ENCODE measurements at places on chromosomes 12 and 14. TPM values are rescaled to one million over a fixed set of nuclear protein-coding genes. Genes with fewer than 3 reads are reported as not detected.

DNA sequence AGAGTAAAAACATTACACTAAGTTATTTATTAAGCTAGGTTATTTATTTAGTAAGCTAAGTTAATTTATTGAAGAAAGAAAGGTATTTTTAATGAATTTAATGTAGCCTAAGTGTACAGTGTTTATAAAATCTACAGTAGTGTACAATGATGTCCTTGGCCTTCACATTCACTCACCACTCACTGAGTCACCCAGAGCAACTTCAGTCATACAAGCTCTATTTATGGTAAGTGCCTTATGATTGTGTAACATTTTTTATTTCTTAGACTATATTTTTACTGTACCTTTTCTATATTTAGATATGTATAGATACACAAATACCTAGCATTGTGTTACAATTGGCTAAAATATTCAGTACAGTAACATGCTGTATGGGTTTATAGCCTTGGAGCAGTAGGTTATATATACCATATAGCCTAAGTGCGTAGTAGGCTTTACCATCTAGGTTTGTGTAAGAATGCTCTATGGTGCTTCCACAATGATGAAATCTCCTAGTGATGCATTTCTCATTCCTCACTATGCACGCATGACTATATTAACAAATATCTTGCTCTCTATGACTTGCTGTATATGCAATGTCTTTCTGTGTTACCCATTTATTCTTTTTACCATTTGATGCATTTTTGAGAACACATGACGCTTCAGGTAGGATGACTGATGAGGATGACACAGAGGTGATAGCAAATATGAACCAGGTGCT is 309.6 kb upstream of the ATXN7L3B start:
- H3K27ac ChIP-seq = no peak overlapping the region
- no peaks in the 10 kb centered on the region for H3K27me3 ChIP-seq
- no peak overlapping the region for H3K4me3 ChIP-seq
- H3K36me3 ChIP-seq = no peaks in the 10 kb centered on the region

The GLIPR1L1 gene
- total RNA-seq = not detected

- no peak overlapping the region for H3K27ac ChIP-seq
- DNase-seq = peak; percentile 47
- H3K4me3 ChIP-seq = no peak overlapping the region
- H3K27me3 ChIP-seq = no peaks in the 10 kb centered on the region
- peaks cover 18% of the 10 kb centered on the region for H3K4me1 ChIP-seq
Measured at GRCh38 chr12:85834378-85834777, 1.8 kb downstream of the RASSF9 start.

DNA sequence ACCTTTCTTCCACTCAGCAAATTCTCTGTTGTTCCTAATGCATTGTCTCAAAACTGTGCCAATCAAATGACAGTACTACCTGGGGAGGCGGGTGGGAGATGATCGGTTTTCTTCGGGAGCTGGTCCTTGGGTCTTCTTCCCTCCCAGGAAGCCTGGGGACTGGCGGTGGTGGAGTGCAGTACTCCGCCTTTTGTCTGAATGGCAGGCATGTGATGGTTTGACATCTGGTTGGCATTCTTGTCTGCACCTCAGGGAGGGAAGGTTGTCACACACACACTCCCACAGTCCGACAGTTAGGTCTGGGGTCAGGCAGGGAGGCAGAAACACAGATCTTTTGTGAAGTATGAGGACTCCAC is 114.8 kb downstream of the SNAPC1 start:
- no peak overlapping the region for H3K4me3 ChIP-seq
- no peak overlapping the region for H3K27ac ChIP-seq
- no peak for DNase-seq

All from endothelial cell of umbilical vein (primary cell).